GM12864 (cell line): ENCODE measurements at places on chromosomes 11 and 22.

DNA sequence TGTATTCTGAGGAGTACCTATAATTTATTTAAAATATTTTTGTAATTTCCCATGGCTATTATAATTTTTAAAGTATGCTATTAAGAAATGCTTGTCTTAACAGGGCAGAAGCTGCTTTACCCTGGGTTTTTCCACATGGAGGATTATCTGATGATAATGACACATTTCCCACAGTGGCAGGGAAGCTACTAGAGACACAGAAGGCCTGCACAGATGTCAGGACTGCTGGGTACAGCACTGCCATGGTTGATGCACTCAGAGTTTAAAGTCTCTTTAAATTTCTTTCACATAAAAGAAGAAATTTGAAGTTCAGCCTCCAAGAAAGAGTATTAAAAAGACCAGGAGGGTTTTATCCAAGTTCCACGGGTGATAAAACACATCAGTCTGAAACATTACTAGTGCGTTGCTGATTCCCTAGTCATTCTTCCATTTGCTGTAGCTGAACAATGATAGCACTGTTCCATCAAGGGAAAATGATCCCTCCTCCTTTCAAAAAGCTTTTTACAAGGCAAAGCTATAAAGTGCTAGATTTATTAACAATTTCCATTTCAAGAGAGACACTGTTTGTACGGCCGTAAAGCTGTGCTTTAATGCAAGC, 363.0 kb downstream of the CNTN5 start:
- DNase-seq = no peak

DNA sequence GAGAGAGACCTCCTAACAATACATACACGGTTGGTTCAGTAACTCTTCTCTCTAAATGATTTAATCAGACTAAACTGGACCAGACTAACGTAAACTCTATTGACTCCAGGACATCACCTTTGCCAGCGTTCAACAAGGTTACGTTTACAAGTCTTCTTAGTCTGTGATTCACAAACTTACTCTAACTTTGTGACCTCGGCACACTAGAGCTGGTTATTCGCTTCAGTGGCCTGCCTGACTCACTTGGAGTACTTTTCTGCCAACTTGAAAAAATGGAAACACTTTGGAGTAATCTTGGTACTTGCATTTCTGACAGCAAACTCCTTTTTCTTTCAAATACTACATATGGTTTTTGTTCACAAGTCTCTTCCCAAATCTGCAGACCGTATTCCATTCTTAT, 26.2 kb downstream of the MTMR2 start:
- no peak for DNase-seq

GRCh38 chr11:28245131-28245530, 136.9 kb downstream of the METTL15 start:
- DNase-seq = no peak

DNA sequence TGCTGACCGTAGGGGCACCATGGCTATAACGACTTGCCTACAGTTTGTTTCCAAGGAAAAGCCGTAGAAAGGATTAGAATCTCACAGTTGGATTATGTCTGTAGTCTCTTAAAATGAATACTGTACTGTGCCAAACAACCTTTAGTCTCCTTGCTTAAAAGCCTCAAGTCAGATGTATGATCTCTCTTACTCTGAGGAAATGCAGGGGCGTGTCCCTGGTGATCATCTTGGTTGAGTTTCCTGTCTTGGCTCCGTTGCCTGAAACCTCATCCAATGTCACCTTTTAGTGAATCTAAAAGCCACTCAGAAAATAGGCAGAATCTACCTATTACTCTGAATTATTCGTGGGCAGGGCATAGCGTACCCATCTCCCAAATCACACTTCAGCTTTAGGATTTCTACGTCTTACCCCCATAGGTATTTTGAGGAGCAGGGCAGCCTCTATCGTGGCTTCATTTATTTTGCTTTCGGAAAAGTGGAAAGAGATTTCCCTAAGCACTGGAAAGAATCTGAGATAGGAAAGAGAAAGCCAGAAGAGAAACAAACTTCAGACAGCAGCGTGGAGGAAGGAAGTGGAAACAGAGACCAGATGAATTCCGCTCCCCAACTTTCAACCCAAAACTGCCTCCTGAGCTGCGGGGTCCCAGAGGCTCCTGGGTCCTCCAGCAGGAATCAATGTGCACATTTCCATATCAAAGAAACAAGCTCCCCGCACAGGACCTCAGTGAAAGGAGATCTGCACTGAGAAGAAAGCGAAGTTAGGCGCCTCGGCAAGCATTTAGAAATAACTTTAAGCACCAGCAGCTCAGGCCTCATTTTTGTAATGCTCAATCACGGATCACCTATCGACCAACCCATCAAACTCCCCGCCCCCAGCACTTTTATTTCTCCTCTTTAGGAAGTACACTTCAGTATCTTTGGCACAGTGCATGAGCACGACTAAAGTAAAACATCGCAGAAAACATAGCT, 245.8 kb downstream of the ETS1 start:
- no peak for DNase-seq

GRCh38 chr11:27423125-27423524, 49.5 kb downstream of the LGR4 start:
- DNase-seq = no peak

GRCh38 chr11:58617976-58618557, 4.4 kb upstream of the CNTF start:
- DNase-seq = no peak

GRCh38 chr11:39367534-39367933, 2091.9 kb downstream of the LRRC4C start:
- DNase-seq = no peak

- no peak for DNase-seq
Measured at GRCh38 chr22:32646476-32646875, 155.0 kb upstream of the TIMP3 start.

DNA sequence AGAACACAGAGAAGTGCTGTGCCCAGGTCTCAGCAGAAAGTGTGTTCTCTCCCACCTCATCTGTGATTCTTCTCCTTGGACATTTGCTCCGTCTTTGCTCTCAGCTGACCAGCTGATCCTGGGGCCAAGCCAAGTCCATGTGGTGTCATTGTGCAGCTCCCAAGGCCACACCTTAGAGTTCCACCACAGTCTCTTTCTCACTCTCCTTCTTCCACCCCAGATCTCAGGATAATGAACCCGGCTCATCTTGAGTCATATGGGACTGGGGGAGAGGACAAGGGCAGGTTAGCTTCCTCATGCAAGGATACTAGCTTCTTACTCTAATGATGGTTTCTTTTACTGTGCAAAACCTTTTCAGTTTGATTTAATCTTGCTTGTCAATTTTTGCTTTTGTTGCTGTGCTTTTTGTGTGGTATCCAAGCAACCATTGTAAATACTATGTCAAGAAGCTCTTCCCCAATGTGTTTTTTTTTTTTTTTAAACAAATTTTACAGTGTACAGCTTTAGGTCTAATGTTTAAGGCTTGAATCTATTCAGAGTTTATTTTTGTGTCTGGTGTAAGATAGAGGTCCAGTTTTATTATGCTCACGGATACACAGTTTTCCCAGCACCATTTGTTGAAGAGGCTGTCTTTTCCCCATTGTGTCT, 75.0 kb upstream of the OR4B1 start:
- no peak for DNase-seq

DNA sequence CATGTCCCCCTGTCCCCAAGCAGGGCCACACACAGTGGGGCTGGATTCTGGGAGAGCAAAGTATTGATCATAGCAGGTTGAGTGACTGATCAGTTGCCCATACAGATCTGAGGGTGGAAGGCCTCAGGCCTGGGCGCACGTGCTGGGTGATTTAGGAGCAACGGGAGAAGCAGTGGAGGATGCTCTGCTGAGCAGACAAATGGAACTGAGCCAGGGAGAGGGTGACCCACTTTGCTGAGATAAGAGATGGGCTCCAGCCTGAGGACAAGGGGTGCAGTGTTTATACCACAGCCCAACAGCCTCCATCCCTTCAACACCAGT, 15.0 kb downstream of the GNAZ start:
- no peak for DNase-seq

DNA sequence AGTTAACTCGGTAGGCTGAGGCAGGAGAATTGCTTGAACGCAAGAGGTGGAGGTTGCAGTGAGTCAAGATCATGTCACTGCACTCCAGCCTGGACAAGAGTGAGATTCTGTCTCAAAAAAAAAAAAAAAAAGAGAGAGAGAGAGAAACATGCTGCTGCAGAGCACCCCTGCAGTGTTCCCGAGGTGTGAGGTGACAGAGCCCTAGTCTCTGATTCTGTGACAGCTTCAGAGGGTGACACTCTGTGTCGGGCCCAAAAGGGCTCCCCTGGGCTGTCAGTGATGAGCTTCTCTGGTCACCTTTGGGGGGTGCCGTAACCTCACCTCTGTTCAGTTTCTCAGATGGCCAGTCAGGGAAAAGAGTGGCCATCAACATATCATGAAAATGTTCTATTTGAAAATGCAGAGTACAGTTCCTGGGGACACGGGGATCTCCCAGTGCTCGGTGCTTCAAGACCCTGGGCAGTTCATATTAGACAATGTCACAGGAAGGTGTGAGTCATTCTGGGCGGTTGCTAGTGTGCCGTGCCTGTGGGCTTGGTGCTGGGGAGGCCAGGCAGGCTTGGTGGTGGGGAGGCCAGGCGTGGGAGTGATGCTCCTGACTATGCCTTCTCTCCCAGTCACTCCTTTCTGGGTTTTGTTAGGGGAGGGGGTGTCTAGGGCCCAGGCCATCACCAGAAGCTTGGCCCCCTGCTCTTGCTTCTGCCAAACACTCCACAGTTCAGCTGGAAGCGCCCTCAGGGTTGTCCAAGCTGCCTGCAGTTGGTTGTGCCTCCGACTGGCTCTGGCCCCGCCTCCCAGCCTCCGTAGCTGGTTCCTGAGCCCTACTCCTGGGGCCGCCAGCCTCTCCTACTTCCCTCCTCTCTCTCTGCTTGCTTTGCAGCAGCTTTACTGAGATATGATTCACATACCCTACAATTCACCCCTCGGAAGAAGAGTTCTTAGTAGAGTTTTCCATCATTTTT, 52.5 kb upstream of the CLDN5 start:
- DNase-seq = no peak

DNA sequence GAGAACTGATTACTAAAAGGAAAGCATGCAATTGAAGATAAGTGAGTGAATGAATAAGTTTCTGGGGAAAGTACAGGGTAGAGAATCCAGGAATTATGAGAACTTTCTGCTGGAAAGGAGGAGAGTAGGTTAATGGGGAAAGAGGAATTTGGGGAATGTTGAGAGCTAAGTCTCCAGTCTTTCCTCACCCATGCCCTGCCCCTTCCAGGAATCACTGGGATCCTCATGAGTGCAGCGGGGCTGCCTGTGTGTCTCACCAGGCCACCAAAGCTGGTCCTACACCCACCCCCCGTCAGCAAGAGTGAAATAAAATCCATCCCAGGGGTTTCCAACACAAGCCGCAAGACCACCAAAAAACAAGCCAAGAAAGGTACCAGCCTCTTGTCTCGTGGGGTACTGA, 17.0 kb downstream of the DTX4 start:
- no peak for DNase-seq

- no peak for DNase-seq
Measured at GRCh38 chr11:103281301-103281700, 172.1 kb downstream of the DYNC2H1 start.

DNA sequence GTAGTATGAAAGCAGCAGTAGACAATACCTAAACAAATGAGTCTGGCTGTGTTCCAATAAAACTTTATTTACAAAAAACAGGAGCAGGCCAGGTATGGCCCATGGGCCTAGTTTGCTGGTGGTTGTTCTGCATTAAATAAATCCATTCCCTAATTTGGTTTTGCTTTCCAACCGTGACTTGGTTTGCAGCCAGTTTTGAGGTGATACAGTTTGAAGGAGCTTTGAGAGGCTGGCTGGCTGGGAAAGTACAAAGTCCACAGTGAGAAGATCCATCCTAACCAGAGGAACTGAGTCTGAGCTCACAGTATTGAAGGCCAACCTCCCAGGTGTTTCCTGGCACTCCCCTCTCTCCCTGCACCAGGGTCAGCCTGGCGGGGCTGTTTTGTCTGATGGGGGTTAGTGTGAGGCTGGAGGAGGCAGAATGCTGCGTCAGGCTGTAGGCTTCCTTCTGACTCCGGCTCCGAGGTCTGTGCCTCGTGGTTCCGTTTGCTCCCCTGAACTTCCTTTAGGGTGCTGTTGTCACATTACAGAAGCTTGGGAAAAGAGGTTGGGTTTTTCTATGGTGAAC, 129.5 kb downstream of the MICAL2 start:
- DNase-seq = no peak

DNA sequence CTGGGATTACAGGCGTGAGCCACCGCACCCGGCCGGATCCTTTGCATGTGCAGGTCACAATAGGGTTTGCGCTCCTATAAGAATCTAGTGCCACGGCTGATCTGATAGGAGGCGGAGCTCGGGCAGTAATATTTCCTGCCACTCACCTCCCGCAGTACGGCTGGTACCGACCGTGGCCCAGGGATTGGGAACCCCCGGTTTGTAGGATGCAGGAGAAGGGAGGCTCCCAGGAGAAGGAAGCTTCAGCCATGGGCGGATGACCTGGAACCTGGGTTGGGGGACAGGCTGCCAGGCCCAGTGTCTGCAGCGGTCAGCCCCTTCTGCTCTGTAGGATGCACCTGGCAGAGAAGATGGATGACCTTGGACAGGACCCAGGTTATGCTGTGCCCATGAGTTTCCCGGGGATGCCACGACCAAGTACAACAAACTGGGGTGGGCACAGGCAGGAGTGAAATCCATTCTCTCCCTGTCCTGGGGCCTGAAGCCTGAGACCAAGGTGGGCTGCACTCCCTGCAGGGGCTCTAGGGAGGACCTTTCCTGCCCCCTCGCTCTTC, 818.9 kb downstream of the BRD1 start:
- no peak for DNase-seq

DNA sequence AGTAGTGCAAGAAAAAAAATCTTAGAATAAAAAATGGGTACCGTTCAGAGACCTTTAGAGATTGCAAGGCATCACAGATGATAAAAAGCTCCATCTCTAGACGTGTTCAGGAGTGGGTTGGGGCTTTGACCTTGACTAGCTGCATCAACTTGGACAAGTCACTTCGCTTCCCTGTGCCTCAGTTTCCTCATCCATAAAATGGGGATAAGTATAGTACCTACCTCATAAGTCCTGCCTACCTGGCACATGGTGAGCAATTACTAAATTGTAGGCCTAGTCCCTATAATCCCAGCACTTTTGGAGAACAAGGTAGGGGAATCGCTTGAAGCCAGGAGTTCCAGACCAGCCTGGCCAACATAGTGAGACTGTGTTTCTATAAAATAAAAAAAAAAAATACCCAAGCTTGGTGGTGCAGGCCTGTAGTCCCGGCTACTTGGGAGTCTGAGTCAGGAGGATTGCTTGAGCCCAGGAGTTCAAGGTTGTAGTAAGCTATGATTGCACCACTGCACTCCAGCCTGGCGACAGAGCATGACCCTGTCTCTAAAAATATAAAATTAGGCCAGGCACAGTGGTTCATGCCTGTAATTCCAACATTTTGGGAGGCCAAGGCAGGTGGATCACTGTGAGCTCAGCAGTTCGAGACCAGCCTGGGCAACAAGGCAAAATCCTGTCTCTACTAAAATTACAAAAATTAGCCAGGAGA, 6.0 kb upstream of the F2 start:
- no peak for DNase-seq

DNA sequence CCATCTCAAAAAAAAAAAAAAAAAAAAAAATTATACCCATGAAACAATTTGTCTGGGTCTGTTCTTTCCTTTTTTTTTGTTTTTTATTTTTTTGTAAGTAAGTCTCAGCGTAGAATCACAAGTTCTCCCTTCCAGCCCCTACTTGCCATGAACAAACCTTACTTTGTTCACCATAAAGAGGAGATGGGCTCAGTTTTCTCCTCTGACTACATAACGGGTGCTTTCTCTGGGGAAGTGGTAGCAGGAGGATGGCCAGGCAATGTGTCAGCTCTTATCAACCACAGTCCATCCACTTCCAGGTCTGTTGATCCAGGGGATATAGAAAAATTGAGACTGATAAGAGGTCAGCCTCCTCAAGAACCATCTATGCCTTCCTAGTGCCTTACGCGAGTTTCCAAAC, 11.0 kb downstream of the ASCC2 start:
- DNase-seq = no peak

GRCh38 chr11:111637885-111638284, 35.6 kb downstream of the SIK2 start:
- no peak for DNase-seq
